G401 (cell line): ENCODE measurements at places on chromosomes 12 and 14.

DNA sequence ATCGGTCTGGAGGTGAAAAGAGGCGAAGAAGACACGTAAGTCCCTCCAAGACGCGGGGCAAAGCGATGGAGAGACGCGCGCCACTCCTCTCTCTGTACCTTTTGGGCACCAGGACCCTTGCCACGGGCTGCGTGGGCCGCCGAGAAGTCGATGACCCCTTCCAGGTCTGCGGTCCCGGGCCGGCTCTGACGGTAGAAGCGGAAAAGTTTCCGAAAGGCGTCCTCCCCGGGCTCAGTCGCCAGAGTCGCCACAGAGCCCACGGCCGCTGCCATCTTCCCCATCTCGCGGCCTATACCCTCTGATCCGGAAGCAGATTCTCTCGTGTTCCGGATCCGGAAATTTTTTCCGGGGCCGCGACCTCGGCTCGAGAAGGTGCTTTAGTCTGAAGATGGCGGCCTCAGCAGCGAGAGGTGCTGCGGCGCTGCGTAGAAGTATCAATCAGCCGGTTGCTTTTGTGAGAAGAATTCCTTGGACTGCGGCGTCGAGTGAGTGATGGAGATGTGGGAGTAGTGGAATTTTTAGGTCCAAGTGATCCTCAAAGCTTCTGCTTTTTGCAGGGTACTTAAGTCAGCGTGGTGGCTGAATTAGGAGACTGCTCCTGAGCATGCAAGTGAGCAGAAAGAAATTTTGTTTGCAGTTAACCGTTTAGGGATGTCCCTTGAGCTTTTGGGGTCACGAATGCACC is at the start of the genes ALKBH1 and SLIRP:
Gene ALKBH1 (minus strand): TSS at position 300 of the 685 bp plus-strand sequence. CDS start 19 bp downstream, at position 281.
Gene SLIRP (plus strand): TSS at position 380 of the 685 bp plus-strand sequence. CDS start 9 bp downstream, at position 389.
- peak; percentile 91 for DNase-seq

DNA sequence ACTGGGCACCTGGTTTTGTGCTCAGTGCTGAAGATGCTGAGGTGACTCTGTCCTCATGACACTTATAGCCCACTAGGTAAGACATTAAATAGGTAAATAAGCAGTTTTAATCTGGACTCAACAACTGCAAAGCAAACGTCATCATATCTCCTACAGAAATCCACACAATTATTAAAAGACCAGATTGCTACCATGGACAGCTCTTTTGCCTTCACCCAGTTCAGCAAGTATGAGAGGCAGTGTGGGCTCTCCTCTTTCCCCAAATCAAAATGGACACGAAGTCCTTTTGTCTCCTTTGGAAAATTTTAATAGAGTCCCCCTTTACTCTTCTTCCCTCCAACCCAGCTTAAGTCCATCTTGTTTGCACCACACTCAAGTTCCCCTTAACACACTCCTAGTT is 171.1 kb downstream of the RPAP3 start:
- DNase-seq: no peak

- no peak for DNase-seq
Measured at GRCh38 chr14:58491593-58491992, 64.1 kb downstream of the KIAA0586 start.

GRCh38 chr12:39852346-39852745 is 232.7 kb upstream of the ABCD2 start:
- DNase-seq: no peak

GRCh38 chr12:26580619-26581018 is 252.4 kb downstream of the ITPR2 start:
- DNase-seq: no peak

DNA sequence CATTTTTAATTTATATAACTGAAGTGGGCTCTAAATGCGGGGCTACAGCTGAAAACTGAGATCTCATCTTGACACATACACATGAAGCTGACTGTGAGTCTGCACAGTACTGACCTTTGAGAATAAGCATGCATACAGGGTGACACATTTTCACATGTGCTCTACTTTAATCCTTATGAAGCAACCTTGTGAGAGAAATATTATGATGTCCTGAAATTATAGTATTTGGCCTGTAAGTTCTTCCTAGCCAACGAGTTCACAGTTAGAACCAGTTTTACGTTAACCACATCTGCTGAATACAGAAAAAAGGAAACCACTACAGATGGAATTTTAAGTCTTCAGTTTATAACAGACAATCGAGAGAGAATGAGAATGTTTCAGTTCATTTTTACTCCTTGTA is 70.3 kb downstream of the SPPL3 start:
- DNase-seq: no peak

- no peak for DNase-seq
Measured at GRCh38 chr12:100061814-100062213, 77.1 kb upstream of the ANKS1B start.

DNA sequence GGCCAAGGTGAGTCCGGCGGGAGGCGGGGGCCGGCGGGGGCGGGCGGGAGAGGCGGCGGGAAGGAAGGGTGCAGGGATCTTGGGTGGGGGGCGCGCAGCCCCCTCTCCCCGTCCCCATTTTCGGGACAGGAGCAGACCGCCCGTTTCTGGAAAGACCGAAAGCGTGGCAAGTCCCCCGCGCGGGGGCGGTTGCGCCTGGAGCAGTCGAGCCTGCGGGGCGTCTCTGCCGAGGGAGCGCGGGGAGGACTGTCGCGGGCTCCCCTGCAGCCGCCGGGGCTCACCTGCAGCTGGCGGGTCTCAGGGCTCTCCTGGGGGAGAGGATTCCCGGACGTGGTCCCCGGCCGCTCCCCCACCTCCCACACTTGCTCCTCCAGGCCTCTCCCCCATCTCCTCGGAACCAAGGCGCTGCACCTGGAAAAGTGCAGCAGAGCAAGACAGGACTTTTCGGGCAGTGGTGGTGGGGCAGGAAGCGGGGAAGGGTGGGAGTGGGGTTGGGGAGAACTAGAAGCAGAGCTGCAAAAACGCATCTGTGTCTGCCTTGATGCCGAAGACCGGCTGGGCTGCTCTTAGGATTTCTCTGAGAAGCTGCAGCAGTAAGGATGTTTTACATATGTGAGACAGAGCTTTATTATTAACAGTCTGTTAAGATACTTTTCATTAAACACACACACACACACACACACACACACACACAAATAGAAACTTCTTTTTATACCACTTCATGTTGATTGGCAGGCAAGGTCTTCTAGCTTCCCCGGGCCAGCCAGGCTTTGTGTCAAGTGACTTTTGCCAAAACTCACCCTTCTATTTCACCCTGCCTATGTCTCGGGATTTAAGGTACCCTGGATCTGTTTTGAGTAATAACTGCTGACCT is 677 bp downstream of the C12orf75 start:
- DNase-seq: peak; percentile 12

- DNase-seq: no peak
Measured at GRCh38 chr12:43221216-43221615, 330.8 kb downstream of the ADAMTS20 start.

DNA sequence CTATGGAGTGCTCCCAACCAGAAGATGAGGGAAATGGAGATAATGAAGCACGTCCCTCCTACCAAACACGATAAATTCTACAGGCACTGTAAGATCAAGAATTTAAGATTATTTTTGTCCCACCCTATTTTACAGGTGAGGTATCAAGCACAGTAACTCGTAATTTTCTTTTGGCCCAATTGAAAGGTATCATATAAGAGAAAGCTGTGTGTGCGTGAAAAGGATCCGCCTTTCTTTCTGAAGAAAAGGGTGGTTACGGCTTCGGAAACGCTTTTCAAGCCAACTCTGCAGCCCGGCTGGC is 733 bp upstream of the KLHDC2 start:
- no peak for DNase-seq

DNA sequence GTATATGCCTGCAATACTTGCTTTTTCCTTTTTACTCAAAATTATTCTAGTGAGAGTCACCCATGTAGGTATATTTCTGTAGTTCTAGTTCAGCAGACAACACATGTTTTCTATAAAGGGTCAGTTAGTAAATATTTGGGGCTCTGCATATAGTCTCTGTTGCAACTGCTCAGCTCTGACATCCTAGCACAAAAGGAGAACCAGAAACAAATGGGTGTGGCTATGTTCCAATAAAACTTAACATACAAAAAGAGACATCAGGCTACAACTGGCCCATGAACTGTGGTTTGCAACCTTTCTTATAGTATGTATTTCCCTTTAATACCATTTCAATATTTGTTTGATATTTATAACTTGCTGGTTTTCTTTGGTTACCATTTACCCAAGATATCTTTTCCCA is 11.9 kb downstream of the NT5DC3 start:
- DNase-seq: no peak

- DNase-seq: no peak
Measured at GRCh38 chr12:19764408-19764807, 325.1 kb downstream of the AEBP2 start.

- DNase-seq: peak; percentile 42
Measured at GRCh38 chr12:53781228-53781801, 29.5 kb upstream of the CISTR start.

DNA sequence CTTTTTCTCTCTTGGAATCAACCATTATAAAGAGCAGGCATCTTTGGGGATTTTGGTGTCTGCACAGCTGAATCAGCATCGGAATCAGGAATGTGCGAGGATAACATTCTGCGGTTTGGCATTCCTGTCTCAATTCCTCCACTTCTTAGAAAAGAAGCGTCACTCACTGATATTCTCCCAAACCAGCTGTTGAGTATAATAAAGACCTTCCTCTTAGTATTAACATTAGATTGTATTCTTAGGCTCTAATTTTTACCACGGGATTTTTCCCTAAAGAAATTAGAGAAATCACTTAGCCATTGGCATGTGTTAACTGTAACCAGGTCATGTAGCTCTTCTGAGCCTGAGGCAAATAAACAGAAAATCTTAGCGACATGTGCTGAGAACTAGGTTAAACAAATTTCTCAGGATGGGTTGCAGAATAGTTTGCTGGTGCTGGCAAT is 128.7 kb downstream of the TMX1 start:
- DNase-seq: peak; percentile 19

- no peak for DNase-seq
Measured at GRCh38 chr12:93137656-93138612, 208.8 kb upstream of the EEA1 start.
